ENCODE measurements at places on chromosomes 7 and 10. TPM values are rescaled to one million over a fixed set of nuclear protein-coding genes. Genes with fewer than 3 reads are reported as not detected.

CDK13 gene
- 44.4 TPM for total RNA-seq

ACTL6B gene
- not detected for total RNA-seq

BAIAP2L1 gene
- total RNA-seq = 4.6 TPM

RNF32 gene
- total RNA-seq = not detected

RBP4 gene
- total RNA-seq = 977 TPM

OPALIN gene
- not detected for total RNA-seq

PRF1 gene
- total RNA-seq = 4.0 TPM

RASA4B gene
- 16.3 TPM for total RNA-seq

MEOX2 gene
- total RNA-seq = 22.1 TPM

DNA sequence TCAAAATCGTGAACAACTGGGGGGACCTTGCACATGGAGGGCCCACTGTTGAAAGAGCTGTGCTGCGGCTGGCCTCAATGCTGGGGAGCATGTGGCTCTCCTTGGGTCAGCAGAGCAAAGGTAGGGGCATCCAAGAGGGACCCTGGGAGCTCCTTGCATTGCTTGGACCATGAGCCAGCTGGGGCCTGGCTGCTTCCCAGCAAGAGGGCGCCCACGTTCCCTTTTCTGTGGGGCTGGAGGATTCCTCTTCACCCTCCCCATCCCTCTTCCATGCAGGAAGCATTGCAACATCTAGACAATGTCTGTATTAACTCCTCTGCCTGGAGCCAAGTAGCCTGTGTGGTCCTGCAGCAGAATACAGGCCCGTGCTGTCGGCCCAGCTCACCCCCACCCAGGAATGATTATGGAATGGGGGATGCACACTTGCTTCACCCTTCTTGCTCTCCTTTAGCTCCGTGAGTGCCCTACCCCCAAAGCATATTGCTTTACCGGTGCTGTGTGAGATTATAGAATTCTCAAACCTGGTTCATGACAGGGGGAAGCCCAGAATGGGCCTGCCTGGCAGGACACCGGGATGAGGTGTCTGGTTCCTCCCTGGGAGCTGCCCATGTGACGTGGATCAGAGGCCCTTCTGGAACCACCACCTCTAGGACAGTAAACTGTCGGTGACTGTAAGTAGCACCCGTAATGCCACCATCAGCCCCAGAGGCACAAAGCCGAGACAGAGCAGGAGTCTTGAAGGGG is 61.9 kb downstream of the SYPL1 start:
- no peak for DNase-seq

DNA sequence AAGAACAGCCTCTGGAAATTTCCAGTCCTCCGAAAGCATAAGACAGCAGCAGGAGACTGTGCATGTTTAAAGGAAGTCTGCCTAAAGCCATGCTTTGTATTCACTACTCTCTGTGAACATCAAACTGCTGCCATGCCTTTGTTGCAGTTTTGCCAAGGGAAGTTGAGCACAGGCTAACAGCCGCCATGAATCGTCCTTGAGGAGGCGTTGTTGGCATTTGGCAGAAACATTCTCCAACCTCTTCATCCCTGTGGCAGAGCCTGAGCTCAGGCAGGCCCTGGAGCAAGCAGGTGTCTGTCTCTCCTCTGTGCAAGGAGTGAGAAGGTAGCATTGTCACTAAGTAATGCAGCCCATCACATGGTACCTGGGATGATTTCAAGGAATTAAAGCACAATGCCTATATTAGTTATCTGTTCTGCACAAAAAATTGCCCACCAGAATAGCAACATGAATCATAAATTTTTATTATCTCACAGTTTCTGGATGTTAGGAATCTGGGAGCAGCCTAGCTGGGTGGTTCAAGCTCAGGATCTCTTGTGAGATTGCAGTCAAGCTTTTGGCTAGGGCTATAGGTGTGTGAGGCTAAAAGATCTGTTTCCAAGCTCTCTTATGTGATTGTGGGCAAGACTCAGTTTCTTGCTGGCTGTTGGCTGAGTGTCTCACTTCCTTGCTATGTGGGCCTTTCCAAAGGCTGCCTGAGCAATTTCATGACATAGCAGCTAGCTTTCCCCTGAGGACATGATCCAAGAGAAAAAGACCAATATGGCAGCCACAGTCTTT is 46.5 kb upstream of the KIAA1217 start:
- DNase-seq = no peak

- DNase-seq = no peak
These were observed 118.6 kb downstream of the CNTNAP2 start for GRCh38 chr7:146235195-146235594.

DNA sequence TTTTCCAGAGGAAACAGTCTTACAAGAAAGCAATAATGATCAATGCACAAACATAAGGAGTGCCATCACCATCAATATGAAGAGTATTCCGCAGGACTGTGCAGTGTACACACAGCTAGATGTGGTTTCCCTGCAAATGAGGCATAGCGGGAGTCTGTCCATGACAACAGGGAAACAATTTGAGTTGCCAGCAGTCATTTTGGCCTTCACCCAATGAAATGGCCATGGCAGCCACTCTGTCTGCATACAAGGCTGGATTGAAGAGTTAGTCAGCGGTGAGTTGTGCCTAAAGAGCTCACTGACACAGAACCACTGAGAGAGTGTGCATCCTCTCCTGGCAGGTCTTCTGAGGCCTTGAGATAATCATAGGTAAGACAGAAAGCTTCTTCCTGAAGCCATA is 303.3 kb downstream of the IPMK start:
- DNase-seq = no peak

GRCh38 chr7:18626717-18627116 is 131.2 kb downstream of the HDAC9 start:
- no peak for DNase-seq

- DNase-seq = no peak
These were observed 105.6 kb downstream of the LHPP start for GRCh38 chr10:124566981-124567835.

- DNase-seq = no peak
These were observed at the start of gene GRB10 for GRCh38 chr7:50782375-50783208. Gene GRB10 (minus strand): TSS chr7:50782896. CDS start chr7:50732322, 50,574 bp downstream.

DNA sequence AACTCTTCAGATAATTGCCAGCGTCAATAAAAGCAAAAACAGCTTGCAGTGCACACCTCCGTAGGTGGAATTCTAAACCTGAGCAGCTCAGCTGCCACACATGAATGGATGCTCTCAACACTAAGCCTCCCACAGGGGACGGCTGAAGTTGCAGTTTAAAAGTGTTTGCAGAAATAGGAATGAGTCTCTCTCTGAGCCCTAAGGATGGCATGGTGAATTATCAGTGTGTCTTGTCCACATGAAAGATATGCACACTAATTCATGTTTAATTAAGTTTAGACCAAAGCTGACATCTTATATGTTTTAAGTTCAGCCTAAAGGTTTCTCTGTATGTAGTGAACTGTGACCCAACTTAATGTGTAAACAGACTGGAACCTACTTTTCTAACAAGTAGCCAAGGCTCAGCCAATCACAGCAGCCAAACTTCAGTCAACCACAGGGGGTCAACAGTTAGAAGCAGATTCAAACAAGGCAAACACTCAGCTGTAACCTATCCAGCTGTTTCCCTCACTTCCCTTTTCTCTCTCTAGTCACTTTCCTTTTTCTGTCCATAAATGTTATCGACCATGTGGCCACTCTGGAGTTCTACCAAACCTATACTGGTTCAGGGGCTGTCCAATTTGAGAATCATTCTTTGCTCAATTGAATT is 38.1 kb downstream of the CTTNBP2 start:
- no peak for DNase-seq

- DNase-seq = no peak
These were observed 165.2 kb downstream of the PTEN start for GRCh38 chr10:88028654-88029053.

- no peak for DNase-seq
These were observed 277.8 kb upstream of the NEBL start for GRCh38 chr10:21174715-21175495.

DNA sequence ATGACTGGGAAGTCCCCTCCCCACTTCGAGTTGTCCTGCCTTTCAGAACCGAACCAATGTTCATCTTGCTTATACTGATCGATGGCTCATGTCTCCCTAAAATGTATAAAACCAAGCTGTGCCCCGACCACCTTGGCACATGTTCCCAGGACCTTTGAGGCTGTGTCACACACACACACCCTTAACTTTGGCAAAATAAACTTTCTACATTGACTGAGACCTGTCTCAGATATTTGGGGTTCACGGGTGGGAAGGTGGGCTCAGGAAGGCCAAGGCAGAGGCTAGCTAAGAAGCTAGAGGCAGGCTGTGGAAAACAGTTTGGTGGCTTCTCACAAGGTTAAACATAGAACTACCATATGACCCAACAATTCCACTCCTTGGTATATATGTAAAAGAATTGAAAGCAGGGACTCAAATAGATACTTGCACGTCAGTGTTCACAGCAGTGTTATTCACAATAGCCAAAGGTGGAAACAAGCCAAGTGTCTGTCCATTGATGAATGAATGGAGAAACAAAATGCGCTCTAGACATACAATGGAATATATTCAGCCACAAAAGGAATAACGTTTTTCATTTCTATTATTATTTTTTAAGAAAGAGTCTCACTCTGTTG is 15.4 kb downstream of the PRF1 start:
- DNase-seq = peak; percentile 26

- DNase-seq = no peak
These were observed 95.4 kb downstream of the ELMO1 start for GRCh38 chr7:37352974-37353948.

GRCh38 chr7:74033372-74034311 is 5.7 kb downstream of the ELN start:
- no peak for DNase-seq

DNA sequence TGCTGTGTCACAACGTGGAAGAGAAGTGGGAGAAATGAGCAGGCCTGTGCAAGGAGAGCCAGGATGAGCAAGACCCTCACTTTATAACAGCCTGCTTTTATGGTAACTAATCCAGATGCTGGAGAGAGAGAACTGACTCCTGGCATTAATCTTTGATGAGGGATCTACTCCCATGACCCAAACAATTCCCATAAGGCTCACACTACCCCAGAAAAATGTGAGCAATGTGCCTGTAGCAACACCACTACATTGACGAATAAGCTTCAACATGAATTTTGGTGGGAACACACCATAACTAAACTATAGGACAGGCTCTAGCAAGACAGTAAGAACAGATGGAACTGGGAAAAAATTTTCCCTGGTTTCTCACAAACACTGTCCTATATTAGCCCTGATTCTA is 173.6 kb upstream of the PRSS58 start:
- DNase-seq = no peak

DNA sequence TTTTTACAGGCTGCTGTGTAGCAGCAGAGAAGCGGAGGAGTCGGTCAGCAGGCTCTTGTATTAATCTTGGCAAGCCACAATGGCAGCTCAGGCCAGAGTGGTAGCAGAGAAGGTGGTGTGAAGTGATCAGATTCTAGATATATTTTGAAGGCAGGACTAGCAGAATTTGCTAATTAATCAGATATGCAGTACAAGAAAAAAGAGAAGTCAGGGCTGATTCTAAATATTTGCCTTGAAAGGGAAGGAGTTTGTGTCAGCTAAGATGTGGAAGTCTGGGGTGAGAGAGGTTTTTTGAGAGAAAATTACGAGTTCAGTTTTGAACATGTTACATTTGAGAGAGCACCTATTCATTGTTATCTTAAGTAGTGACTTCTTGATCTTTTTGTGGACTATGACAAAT is 176.3 kb downstream of the WNT2 start:
- DNase-seq = no peak

GRCh38 chr10:129932751-129933433 is 31.2 kb downstream of the EBF3 start:
- DNase-seq = peak; percentile 71

GRCh38 chr10:127196282-127197153 is at the start of gene INSYN2A:
Gene INSYN2A (minus strand): TSS chr10:127196591. CDS start chr10:127176395, 20,196 bp downstream.
- no peak for DNase-seq

- DNase-seq = peak; percentile 18
These were observed 53.0 kb upstream of the OPALIN start for GRCh38 chr10:96411716-96412320.

DNA sequence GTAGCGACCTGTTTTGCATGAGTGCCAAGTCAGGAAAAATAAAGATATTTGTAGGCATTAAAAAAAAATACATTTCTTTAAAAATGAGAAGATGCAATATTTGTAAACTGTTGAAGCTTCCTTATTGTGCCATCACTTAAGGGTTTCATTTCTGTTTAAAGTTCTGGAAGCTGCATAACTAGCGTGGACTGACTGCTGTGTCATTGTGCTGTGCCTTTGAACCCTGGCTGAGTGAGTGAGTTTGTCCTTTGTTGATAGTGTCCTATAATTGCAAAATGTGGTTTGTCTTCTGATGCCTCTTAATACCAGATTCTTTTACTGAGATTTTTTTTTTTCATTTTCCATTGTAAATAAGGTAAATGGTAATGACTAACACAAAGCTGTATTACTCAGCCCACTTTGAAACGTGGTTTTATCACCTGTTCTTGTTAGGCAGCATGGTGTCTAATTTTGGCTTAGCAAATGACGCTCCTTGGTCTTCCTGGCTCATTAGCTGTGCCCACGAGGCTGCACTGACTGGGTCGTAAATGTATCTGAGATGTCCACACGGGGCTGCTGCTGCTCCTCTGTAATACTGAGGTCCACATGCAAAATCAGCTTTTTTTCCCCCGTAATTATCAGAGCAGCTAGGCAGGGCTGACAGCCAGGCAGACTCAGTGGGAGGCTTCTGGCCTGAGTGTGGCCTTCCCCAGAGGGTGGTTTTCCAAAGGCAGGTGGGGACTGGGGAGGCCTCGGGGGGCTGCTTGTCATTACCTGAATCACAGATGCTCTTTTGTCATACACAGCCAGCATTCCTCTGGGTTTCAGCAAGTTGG is 14.8 kb downstream of the ZSCAN25 start:
- DNase-seq = no peak

DNA sequence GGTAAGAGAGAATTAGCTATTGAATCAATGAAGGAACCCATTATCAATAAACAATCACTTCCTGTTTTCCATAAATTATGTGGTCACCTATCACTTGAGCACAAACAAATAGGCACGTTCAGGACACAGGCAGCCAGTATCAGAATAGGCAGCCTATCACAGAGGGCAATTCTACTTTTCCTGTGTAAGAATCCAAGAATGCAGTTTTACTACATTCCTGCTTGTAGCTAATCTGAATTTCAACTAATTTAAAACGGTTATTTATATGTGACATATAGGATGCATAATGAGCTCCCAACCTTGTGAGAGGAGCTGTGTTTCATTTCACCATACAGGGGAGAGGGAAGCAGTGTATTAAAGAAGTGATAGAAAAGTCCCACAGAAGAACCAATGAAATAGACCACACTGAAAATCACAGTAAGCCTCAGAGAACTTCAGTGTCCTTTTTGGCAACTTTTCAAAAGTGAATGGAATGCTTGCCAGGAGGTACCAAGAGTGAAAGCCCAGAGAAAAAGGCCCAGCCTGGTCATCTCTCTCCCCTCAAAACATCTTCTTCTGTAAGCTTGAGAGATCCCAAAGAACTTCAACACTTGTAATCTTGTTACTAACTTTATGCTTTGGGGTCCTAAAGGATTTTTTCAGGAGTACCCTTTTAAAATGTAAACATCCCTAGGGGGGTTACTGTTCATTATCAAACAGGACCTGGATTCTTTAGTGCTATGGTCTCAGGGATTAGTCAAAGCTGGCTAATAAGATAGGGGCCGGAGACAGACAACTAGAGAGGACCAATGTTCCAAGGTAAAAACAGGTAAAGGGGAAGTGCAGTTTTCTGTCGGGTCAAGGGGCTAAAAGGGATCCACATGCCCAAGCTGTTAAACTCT is 1.3 kb downstream of the IMMP2L start:
- DNase-seq = no peak

- no peak for DNase-seq
These were observed 87.3 kb downstream of the PALS2 start for GRCh38 chr7:24660546-24660945.

- no peak for DNase-seq
These were observed 37.8 kb downstream of the AOAH start for GRCh38 chr7:36686499-36686898.

- DNase-seq = no peak
These were observed 1328.0 kb downstream of the GATA3 start for GRCh38 chr10:9382533-9382866.

GRCh38 chr7:33685981-33686683 is 219.2 kb upstream of the BMPER start:
- DNase-seq = no peak
